Stimulated activated CD4-positive, alpha-beta T cell treated with anti-CD3 and anti-CD28 coated beads, Interleukin-15, amount 100 ng/mL, for 1 hour (primary cell): ENCODE measurements at places on chromosomes 12 and 14.

DNA sequence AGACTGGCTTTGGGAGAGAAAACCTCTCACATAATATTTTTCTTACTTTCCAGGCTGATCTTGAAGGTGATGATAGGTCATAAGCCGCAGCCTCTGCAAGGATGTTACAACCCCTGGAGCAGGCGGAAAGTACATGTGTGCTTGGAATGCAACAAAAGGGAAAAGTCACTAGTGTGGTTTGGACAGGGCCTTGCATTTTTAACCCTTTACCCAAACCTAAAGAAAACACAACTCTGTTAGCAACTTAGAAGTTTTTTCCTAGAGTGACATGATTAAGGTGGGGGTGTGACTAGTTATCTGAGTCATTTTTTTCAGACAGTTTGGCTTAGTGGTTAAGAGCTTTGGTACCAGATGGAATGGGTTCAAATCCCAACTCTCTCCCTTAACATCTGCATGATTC lies 97.0 kb downstream of the TMEM30B start:
- DNase-seq: no peak

- DNase-seq: no peak
Measured at GRCh38 chr12:13375583-13376345, 179.2 kb downstream of the EMP1 start.

- DNase-seq: no peak
Measured at GRCh38 chr14:89392181-89392580, 24.9 kb downstream of the FOXN3 start.

DNA sequence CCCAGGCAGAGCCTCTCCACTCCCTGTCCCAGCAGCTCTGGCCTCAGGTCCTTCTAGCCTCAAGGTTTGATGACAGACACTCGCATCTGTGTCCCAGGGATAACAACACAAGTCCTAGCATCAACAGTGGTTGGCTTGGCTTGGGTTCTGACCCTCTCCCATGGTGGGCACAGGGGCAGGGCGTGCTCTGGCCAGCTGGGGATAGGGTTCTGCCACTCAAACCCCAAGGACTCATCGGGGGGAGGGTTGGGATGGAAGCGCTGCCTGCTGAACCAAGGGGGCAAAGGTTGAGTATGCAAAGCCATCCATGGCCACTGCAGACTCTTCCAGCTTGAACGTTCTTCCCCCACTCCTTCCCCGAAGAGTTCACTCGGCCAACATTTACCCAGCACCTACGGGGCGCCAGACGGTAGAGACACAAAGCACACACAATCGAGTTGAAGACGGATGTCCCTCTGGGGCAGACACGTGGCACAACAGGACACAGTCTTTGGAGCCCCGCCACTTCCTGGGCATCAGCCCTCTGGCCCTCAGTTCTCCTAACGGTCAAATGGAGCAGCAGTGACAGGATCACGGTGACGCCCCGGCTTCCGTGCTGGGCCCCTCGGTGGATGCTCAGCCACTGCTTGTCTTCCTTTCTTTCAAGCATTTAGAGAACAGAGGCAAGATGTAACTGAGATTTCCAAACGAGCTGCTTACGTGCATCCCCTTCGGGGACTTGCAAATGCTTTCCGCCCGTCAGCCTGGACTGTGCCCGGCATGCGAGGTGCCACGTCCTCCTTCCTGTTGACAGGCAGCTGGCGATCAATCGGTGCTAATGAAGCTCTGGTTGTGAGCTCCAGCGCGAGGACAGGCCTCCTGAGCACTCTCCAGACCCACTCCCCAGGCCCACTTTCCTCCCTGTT lies 42.6 kb downstream of the DLK1 start:
- DNase-seq: no peak

DNA sequence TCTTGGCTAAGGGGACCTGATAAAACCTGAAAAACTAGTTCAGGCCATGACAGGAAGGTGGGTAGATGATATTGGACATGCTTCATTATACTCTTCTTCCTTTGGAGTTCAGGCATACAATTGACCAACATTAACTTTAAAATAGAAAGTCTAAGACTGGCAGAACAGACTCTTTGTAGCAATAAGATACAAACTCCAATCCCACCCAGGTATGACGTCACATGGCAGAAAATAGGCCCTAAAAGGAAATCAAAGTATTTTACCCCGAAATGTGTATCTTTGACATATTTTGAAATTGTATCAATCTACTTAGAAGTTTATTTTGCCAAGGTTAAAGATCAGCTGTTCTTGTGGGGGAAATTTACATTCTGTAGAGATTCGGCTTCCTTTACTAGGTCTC lies 198.1 kb upstream of the LRIG3 start:
- no peak for DNase-seq

DNA sequence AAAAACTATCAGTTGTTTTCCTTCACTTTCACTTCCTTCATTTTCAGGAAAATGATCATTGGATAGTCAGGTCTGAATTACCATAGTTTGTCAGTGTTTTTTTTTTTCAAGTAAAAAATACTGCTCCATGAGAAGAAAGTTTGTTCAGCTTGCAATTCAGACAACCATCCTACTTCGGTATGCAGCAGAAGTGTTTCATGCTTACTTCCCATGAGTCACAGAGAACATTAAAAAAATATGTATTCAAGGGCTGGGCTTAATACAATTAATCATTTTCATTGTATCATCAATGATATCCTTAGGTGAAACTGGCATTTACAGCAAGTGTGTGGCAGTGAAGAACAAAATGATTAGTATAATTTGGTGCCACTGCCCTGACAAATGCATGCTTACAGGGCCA lies 21.6 kb downstream of the PYM1 start:
- no peak for DNase-seq

- DNase-seq: no peak
Measured at GRCh38 chr12:105831372-105831771, 307.4 kb downstream of the NUAK1 start.

DNA sequence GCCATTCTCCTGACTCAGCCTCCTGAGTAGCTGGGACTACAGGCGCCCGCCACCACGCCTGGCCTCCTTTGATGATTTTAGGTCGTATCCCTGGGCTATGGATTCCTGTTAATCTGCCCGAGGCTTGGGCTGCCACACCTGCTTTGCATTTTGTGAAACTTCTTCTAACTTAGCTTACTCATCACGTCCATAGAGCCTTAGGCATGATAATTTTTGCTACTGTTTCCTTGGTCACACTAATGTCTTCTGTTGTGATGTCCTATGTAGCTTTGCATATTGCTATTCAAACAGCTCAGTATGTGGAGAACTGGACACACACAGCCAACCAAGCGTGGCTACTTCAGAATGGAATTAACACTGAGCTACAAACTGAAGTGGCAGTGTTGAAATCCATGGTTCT lies 47.5 kb upstream of the DDX11 start:
- no peak for DNase-seq

DNA sequence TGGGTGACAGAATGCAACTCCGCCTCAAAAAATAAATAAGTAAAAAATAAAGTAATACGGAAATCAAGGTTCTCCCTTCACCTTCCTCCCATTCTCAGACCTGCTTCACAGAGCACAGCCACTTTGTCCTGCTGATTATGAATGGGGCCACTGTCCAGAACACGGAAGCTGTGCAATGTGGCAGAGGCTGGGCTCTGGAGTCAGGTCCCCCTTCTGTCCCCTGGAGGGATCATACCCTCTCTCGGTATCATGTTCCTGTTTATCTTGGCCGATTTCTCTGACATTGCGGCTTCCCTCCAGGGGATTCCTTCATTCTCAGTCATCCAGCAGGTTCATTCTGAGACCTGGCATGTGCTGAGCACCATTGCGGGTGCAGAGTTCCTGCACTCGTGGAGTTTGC lies 11.3 kb downstream of the PPP2R5C start:
- no peak for DNase-seq

- DNase-seq: no peak
Measured at GRCh38 chr12:4562034-4562657, at the start of gene DYRK4. Gene DYRK4, plus strand, starts transcription at chr12:4562208. Its CDS starts 38 bp downstream, at chr12:4562246.

- no peak for DNase-seq
Measured at GRCh38 chr12:124761056-124761455, 102.6 kb downstream of the SCARB1 start.

GRCh38 chr14:52399104-52399503 lies 85.0 kb downstream of the PTGER2 start:
- no peak for DNase-seq

- no peak for DNase-seq
Measured at GRCh38 chr14:102146423-102146822, 6.7 kb downstream of the WDR20 start.

DNA sequence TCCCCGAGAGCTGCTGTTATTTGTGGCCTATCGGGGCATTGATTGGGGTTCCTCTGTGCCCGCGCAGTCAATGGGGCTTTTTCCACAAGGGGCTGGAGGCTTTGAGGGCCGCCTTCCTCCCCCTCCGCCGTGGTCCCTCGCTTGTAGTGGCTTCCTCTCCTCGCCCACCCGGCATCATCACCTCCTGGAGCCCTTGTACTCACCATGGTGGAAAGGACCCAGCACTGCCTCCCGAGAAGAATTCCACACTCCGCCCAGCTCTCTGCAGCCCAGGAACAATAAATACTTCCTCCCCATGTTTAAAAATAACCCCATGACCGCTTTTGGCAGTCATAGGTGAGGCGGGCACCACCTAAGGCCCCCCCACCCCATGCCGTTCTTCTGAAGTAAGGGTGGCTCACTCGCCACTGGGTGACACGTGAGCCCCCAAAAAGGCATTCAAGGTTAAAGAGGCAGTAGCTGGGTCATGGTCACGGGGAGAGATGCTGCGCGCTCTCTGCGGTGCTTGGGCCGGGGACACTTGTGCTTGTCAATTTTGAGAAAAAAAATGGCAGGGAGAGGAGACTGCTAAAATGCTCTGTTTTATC lies at the start of gene MYL2:
Gene MYL2, minus strand, starts transcription at position 256 of the 587 bp plus-strand sequence. Its CDS starts 50 bp downstream, at position 206.
- DNase-seq: no peak

GRCh38 chr12:119444462-119445044 lies 110.0 kb downstream of the CCDC60 start:
- DNase-seq: no peak

DNA sequence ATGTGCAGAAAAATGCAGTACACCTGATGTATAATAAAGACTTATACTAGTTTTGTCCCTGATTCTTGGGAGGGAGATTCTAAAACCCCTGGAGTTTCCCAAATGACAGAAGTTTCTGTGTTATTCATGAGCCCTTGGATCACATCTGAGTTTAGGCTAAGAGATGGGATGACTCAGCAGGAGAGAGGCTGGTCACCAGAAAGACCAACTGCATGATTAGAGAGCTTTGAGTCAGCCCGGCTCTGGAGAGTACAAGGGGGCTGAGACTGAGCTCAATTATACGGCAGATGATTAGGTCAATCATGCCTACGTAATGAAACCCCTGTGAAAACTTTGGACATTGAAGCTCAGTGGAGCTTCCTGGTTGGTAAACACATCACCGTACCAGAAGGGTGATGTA lies 174.2 kb downstream of the SSPN start:
- no peak for DNase-seq

GRCh38 chr14:78725086-78725485 lies 554.9 kb downstream of the NRXN3 start:
- DNase-seq: no peak

GRCh38 chr12:130427381-130427887 lies 89.7 kb downstream of the PIWIL1 start:
- DNase-seq: no peak

DNA sequence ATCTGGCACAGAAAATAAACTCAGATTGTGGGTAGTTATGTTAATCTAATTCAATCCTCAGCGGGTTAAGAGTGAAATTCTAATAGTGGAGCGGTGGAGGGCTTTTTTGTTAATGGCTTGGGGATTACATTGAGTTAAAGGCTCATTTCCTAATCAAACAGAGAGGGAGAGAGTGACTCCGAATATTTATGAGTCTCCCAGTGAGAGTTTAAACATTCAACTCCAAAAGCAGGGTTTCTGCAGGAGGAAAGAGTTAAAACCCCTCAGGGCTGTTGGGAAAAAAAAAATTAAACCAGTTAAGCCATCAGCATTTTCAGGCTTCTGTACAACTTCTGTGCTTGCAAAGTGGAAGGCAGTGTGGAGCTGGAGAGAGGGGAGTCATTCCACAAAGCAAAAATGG lies 62.1 kb upstream of the ESRRB start:
- no peak for DNase-seq

GRCh38 chr12:103279444-103279843 lies 216.3 kb downstream of the C12orf42 start:
- no peak for DNase-seq

- no peak for DNase-seq
Measured at GRCh38 chr12:25904442-25904841, 54.0 kb upstream of the RASSF8 start.

DNA sequence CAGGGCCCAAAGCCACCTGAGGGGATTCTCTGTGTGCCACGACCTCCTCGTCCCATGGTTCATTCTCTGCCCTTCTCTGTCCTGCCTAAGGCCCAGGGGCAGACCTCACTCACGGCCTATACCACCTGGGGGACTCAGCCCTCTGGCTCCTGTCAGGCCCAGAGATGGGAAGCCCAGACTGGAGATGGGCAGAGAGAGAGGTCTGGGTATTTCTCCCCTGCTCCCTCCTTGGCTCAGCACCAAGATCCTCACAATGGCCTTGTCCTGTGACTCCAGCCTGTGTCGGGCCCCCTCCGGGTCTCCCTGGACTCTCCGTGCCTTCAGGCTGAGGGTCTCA lies 46.9 kb upstream of the BCL11B start:
- DNase-seq: no peak

DNA sequence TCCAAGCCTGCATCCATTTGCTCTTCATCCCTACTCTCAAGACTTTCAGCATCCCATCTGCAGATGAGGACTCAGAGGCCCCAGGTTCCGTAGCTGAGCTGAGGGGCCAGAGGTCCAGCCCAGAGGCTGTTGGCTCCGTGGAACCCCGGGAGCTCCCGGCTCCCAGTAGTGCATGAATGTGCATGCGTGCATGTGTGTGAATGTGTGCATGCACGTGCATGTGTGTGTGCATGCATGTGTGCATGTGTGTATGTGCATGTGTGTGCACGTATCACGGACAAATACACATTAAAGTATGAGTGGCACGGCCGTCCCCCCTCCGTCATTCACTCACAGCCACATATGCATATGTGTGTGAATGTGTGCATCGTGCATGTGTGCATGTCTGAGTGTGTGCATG lies 149.9 kb downstream of the KIF26A start:
- no peak for DNase-seq

GRCh38 chr12:52367876-52368275 lies 595 bp upstream of the KRT85 start:
- DNase-seq: no peak

GRCh38 chr12:49366096-49366651 lies 1.1 kb upstream of the SPATS2 start:
- no peak for DNase-seq

DNA sequence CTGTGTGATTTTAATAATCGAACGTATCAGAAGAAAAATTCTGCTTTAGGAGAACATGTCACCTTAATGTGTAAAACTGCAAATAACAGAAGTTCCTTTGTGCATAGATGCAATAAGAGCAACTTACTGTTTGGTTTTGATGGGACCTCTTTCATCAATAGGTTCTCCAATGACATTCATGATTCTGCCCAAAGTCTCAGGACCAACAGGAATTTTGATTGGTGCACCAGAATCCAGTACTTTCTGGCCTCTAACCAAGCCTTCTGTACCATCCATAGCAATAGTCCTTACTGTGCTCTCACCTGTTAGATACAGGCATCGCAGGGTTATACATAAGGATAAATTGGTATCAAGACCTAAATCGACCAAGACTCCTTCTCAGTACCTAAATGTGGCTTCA lies 1.1 kb downstream of the ATP5F1B start:
- no peak for DNase-seq
